ENCODE measurements at places on chromosomes 7 and 10.

- DNase-seq, result no peak
These were observed 104.7 kb upstream of the DDC start for GRCh38 chr7:50669890-50670289.

- DNase-seq, result no peak
These were observed 95.2 kb downstream of the WDR37 start for GRCh38 chr10:1151076-1152033.

GRCh38 chr7:87058744-87059524, 520 bp downstream of the ELAPOR2 start:
- DNase-seq, result no peak

GRCh38 chr10:132574783-132575319, 37.3 kb downstream of the INPP5A start:
- DNase-seq, result no peak

DNA sequence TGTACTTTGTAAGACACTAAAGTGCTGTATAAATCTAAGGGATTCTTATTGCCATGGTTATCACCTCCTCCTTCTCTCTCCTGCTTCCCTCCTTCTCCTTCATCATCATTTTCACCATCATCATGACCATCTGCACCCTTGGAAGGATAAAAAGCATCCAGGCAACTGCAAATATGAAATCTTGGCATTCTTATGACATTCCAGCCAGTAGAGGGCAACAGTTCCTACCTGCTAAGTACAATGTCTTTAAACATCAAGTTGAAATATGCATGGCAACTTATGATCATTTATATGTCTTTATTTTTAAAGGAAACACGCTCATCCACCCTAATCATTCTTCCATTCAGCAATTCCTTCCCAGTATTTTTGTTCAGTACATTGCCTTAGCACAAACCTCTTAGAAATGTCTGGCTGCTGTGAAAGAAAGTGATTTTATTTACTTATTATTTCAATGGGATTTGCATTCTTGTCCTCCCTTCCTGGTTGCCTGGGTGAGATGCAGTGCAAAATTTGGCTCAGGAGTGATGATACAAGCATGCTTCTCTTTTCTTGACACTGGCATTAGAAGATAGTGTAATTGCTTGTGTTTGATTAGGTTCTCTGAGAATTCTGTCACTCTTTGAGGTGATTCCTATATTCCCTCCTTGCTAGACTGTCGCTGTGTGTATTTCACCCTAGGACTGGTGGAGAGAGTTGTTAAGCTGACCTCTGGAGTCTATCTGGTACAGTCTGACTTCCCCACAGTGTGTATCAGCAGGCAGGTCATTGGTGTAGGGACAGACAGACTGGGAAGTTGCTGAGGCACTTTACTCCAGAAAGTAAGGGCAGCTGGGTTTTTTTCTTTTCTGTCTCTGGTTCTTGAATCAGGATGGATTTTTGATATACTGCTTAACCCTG, 188.5 kb upstream of the BMPER start:
- peak; percentile 75 for DNase-seq

- no peak for DNase-seq
These were observed 161.7 kb upstream of the CSTF2T start for GRCh38 chr10:51861051-51861450.

DNA sequence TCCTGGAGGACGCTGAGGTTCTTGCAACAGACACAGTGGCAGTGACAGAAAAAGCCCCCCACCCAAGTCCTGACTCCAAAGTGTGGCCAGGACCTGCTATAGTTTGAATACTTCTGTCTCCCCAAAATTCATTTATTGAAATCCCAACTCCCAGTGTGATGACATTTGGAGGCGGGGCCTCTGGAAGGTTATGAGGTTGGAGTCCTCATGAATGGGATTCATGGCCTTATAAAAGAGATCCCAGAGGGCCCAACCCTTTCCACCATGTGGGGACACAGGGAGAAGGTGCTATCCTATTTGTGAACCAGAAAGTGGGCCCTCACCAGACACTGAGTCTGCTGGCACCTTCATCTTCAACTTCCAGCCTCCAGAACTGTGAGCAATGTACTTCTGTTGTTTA, 18.3 kb downstream of the ANXA11 start:
- DNase-seq, result no peak

- no peak for DNase-seq
These were observed 3.6 kb downstream of the MICU1 start for GRCh38 chr10:72622271-72622670.

- DNase-seq, result no peak
These were observed 397.0 kb downstream of the CALN1 start for GRCh38 chr7:72015136-72015535.

DNA sequence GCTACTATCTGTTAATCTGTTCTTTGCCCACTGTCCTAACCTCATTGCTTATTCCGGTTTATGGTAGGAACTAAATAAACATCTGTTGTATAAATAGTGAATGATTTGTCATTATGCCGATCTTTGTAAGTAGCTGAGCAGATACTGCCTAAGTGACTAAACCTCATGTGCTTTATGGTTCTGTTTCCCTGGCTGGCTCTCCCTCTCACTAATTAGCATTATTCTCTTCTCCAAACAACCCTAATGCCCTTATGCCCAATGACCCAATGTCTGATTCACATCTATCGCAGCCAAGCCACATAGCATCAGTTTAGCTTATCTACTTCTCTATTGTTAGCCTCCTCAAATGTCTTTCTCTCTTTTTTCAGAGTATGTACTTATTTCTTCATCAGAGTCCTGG, 462.3 kb upstream of the POT1 start:
- DNase-seq, result no peak

DNA sequence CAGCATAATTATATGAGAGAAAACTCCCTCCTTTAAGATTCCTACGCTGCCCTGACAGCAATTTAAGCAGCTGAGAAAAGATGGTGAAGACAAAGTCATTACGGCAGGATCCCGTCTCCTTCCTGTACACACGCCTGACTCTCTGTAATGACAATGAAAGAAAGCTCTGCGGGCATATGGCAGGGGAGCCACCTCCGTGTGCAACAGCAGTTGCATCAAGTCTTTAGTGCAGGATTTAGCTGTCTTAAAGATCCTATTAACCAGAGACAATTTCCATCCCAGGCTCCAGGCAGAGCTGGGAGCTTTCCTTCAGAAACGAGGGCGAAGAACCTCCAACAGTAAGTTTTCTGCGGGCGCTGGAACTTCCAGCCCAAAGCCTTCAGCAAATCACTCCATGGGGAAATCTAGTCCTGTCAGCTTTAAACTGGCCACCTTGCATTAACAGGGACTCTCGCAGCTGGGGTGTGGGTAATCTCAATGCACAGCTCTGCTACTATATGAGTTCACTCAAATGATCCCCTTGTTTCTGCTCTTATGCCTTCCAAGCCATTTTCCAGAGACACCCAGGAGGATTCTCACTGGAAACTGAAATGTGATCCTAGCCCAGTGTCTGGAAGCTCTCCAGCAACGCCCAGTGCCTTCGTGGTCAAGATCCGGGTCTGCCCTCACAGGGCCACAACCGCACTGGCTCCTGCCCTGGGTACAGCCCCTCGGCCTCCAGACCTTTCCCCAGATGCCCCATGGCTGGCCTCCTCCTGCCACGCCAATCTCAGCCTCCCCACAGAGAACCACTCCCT, 74.9 kb downstream of the CTBP2 start:
- DNase-seq, result no peak

- DNase-seq, result no peak
These were observed 283.9 kb downstream of the SDHAF3 start for GRCh38 chr7:97401398-97401797.

GRCh38 chr10:62588116-62588515, 213.9 kb downstream of the ZNF365 start:
- DNase-seq, result no peak

- no peak for DNase-seq
These were observed 65.3 kb downstream of the MACC1 start for GRCh38 chr7:20151708-20152456.

- no peak for DNase-seq
These were observed 55.5 kb upstream of the ATP6V0A4 start for GRCh38 chr7:138853448-138853847.

DNA sequence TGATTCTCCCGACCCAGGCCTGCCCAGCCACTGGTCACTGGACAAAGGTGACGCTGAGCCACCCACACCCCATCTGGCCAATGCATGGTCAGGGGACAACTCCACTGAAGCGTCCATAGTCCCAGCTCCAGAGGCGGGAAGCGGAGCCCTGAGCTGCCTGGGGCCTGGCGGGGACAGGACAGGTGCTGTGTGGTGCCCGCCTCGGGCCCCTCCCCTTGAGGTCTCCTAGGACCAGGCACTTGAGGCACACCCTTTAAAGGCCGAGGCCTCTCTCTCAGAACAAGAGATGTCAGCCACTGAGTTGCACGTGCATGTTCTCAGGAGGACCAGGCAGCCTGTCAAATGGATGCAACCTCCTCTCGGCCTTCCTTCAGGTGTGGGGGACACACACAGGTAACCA, 52.5 kb upstream of the PPP2R2D start:
- no peak for DNase-seq

DNA sequence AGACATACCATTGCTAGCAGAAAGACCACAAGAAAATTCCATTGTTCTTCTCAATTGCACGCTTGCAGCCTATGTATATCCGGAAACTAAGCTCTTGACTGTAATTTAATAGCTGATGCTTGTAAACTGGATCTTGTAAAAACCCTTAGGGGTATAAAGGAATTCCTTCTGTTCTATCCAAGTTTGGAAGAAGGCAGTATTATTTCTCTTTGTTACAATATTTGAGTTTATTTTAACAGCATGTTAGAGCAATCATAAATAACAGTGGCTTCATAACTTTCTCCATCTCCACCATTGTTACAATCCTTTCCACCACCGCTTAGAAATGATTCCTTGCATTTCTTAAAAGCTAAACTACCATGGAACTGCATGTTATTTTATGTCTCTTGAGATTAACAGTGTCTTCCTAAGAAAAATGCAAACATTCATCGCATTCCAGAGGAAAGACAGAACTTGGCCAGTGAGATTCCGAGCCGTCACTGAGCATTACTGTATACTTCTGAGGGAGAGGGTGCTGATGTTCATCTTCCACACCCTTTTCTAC, 92.5 kb downstream of the TRIL start:
- no peak for DNase-seq

DNA sequence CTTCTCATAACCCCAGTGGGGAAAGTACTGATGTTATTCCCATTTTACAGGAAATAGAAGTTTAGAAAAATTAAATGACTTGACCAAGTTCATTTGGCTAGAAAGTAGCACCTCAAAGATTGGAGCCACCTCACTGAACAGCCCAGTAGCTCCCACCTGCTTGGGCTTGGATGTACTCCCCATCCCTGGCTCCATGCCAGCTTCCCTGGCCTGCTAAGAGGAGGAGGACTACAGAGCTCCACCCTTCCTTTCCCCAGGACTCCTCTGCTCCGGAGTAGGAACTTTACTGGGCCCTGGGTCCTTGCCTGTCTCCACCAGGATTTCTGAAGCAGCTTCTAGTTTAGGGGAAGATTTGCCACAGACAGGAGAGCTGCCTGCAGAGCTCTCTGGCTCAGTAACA, 3.1 kb downstream of the HPS6 start:
- DNase-seq, result peak; percentile 27

All from NCI-H226 (cell line).